Effector memory CD4-positive, alpha-beta T cell (primary cell): ENCODE measurements at places on chromosomes 5 and 9.

GRCh38 chr9:113741886-113742854, 133.9 kb upstream of the ZNF618 start:
- no peak for DNase-seq

GRCh38 chr5:80466669-80467485, 21.0 kb upstream of the FAM151B start:
- no peak for DNase-seq

GRCh38 chr5:164244-164643, 27.1 kb upstream of the LRRC14B start:
- DNase-seq = no peak

DNA sequence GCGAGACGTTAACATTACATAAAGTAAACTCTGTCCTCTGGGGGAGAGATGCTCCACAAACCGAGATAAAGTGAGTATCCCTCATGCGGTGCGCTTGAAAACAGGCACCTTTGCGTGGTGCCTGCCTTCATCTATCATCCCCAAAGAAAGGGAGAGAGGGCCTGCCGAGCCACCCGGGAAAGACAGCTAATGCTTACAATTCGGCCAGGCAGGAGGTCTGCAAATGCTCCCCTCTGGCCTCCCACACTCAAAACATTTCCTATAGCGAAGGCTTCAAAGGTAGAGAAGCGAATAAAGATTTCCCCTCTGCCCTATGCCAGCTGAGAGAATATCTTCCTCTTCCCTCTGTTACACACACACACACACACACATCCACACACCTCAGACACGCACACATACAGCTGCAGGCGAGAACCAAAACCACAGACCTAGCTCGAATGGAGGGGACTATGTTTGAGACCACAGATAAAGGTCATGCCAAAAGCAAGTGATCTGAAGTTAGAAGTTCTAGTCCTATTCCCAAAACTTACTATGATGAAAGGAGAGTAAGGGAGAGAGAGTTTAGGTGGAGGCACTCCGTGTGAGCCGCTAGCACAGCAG, 132.8 kb downstream of the CRB2 start:
- no peak for DNase-seq

- DNase-seq = no peak
Observed at GRCh38 chr9:133075925-133076630, 14.3 kb downstream of the CEL start.

DNA sequence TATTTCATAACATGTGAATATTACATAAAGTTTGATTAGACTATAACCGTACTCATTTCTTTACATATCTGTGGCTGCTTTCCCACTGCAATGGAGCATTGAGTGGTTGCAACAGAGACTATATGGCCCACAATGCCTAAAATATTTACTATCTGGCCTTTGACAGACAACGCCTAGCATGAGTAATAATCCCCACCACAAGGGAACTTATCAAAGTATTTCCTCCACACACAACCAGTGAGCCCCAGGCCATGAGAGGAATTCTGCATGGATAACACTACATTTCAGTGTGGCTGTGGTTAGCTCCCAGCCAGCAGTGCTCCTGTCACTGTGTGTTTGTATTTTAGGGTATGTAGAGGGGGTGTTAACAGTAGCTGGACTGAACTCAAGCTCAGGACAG, 54.8 kb downstream of the FAM81B start:
- DNase-seq = no peak

DNA sequence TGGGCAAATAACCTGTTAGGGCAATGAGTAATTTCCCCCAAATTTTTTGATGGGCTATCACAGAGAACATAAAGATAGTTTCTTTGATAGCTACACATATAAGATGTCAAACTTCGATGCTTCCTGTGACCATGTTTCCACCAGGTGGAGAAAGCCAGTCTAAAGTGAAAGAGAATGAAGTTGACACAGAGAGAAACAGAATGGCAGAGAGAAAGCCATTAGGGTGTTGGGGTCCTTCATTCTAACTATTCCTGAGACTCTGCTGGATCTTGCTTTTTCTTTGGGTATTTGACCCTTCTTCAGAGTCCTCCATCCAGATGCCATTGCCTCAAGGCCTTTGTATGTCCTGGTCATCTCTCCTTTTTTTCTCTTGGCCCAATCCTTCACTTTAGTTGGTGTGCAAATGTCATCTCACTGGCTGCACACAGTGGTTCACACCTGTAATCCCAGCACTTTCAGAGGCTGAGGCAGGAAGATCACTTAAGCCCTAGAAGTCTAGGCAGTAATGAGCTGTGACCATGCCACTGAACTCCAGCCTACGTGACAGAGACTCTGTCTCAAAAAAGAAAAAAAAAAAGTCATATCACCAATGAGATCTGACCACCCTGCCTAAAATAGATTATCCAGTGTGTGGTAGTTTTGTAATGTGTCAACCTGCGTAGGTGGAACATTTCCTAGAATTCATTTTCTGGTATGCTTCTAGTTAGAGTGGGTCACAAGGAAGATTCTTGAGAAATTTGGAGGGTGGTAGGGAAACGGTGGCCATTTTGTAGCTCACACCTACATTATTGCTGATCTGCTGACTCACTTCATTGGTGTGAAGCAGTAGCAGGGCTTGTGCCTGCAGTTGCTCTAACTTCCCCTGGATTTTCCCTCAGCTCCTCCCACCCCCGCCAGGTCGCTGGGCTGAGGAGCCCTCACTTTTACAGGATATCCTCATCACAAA, 20.8 kb upstream of the KIF2A start:
- DNase-seq = no peak

DNA sequence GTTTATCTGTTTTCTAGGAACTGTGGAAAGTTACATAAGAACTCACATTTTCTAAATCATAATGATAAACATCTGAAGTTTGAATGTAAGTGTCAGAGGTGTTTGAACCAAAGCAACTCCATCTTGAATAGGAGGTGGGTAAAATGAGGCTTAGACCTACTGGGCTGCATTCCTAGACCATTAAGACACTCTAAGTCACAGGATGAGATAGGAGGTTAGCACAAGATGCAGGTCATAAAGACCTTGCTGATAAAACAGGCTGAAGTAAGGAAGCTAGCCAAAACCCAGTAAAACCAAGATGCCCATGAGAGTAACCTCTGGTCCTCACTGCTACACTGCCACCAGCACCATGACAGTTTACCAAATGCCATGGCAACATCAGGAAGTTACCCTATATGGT, 297.7 kb upstream of the POU5F2 start:
- no peak for DNase-seq

DNA sequence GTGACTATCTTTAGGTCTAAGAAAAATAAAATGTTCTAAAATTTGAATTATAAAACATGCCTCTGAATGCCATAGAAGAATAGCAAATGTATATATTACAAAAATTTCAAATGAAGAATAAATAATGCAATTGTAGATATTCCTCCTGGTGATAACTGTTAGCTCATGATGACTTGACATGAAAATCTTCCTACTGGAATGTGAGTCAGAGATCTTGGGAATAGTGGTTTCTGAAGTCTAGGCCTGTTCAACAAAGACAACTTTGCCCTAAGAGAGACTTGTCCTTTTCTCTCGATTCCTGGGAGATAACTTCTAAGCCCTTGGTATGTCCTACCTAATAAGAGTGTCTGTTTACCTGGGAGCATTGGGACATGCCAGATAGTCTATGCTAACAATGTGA, 746.3 kb upstream of the RIOK2 start:
- DNase-seq = no peak

- no peak for DNase-seq
Observed at GRCh38 chr9:103152473-103152872, 157.3 kb downstream of the CYLC2 start.

- no peak for DNase-seq
Observed at GRCh38 chr9:16012621-16013020, 459.8 kb downstream of the CCDC171 start.

DNA sequence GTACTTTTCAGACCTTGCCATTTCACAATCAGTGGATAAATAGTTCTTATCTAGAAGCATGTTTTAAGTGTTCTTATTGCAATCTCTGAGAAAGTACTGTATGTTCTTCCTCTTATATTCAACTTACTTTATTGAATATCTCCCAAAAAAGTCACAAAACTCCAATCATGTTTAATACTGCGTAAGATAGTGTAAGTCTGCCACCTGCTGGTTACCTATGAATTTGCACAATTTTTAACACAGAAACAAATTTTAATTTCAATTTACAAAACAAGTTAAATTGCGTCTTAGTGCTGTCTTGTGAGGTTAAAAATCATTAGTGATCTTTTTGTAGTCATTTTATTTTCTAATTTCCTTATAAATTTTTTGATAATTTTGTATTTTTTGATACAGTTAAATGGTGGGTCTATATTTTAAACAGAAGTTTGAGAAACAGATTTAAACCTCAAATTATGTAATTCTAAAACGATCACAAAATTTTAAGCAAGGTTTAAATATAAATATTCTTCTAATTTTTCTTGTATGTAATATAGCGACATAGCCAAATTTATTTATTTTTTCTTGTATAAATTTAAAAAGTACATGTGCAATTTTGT, 115.8 kb downstream of the EMB start:
- DNase-seq = no peak

- DNase-seq = no peak
Observed at GRCh38 chr5:87741881-87742280, 329.2 kb upstream of the CCNH start.

- DNase-seq = no peak
Observed at GRCh38 chr5:167587772-167588437, 703.5 kb upstream of the WWC1 start.

DNA sequence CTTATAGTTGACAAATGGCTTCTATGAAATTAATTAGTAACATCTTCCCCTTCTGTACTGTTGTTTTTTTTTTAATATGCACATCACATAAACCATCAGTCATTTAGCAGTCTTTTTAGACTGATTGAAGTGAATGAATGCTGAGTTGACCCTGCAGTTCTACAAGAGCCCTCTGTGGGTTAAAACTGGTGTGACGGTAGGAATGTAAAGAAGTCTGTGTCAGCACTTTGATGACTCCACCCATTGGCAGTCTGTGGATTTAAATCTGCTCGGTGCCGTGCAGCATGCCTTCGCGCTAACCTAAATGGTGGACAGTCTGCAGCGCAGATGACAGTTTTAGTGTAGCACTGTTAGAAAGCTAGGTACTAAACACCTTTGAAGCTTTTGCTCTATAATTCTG, 3.1 kb downstream of the GTF3C4 start:
- DNase-seq = no peak

DNA sequence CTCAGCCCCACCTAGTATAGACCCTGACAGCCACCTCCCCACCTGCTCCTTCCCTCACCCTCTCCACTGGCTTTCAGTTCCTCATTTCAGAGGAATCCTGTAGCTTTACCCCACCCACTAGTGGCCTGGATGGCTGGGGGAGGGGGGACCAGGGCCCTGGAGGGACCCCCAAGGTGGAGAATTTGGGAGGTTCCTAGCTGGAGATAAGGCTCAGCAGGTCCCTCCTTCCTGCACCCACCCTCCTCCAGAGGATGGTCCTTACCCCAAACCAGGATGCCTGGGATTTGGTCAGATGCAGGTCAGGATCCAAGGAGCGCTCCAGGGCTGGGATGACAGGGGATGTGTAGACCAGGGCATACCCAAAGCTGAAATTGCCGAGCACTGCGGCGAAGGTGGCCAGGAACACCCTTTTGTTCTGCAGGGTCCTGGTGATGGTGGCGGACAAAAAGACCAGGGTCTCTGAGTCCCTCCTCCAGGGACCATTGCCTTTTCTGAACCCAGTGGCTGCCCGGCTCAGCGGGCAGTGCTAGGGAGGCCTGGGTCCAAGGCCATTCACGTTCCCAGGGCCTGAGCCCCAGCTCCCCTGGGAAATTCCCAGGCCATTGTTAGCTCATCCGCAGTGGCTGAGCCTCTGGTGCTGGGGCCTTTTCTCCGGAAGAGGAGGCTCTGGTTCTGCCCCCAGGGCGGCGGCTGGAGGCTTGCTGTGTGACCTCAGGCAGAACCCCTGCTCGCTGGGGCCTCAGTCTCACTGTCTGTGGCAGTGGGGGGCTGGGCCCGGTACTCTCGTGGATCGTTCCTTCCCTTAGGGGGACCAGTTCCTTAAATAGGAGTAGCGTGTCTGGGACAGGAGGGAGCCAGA, 678 bp downstream of the SLC2A6 start:
- DNase-seq = no peak

GRCh38 chr5:54742417-54742891, 224.9 kb downstream of the SNX18 start:
- no peak for DNase-seq

DNA sequence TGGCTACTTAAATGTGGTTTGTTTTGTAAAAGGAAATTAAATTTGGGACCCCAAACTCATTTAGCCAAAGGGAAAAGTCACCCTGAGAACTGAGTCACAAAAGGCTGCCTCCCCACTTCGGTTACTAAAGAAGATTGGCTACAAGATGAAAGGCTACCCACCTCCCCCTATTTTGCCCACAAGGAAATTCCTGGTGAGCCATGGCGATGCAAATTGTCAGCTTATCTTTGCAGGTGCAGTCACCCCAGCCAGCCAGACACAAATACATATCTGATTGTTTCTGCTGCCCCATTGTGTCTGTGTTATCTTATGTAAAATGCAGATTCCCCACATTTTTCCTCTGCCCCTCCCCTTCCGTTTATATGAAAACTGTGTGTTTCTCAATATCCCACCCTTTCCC, 8.9 kb downstream of the PAEP start:
- DNase-seq = no peak
